SIG-M5 (cell line): ENCODE measurements at places on chromosomes 6 and 20.
A peak's percentile ranks its signal among the peaks of the same experiment; 100 is the strongest.

GRCh38 chr6:124977067-124977908 is 15.1 kb downstream of the RNF217 start:
- DNase-seq = no peak

DNA sequence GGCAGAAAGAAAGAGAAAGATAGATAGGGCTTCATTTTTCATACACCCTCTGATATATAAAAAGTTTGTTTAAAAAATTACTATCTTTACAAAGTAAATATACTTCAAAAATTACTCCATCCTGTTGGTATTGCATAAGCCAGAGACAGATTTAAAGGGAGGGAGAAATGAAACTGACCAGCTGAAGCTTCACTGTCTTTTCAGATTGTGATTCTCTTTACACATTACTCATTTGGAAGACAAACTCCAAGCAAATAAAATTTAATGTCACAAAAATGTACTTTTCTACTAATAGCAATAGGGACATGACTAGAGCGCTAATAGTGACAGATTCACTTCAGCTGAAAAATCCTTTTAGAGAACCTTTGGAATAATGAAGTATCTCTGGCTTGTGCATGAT is 38.6 kb upstream of the MARCKS start:
- DNase-seq = no peak

GRCh38 chr6:53811082-53811481 is 16.3 kb downstream of the LRRC1 start:
- DNase-seq = no peak

DNA sequence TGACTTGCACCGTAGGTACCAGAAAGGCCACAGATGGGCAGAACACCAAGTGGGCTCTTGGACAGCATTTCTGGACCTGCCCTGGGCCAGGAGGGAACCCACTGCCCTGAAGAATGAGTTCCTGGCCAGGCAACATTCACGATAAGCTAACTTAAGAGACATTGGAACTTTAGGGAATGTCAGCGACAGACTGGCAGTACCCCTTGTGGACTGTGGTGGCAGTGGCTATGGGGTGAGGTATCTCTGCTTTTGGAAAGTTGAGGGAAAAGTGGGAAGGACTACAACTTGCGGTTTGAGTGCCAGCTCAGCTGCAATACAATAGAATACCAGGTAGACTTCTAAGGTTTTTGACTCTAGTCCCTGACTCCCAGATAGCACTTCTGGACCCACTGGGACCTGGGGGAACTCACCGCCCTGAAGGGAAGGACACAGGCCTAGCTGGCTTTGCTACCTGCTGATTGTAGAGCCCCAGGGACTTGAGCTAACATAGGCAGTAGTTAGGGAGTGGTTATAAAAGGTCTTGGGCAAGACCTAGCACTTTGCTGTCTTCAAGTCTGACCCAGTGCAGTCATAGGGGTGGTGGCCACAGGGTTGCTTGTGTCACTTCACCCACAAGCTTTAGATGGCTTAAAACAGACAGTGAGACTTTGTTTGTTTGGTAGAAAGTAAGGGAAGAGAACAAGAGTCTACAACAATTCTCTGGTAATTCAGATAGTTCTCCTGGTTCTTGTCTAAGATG is 617.6 kb downstream of the COL12A1 start:
- DNase-seq = no peak

GRCh38 chr6:139370283-139370998 is 4.0 kb downstream of the CITED2 start:
- DNase-seq = no peak

- DNase-seq = no peak
These were observed 1.9 kb downstream of the NT5E start for GRCh38 chr6:85451565-85452306.

- DNase-seq = no peak
These were observed 2.3 kb downstream of the ARID1B start for GRCh38 chr6:156779206-156780094.

DNA sequence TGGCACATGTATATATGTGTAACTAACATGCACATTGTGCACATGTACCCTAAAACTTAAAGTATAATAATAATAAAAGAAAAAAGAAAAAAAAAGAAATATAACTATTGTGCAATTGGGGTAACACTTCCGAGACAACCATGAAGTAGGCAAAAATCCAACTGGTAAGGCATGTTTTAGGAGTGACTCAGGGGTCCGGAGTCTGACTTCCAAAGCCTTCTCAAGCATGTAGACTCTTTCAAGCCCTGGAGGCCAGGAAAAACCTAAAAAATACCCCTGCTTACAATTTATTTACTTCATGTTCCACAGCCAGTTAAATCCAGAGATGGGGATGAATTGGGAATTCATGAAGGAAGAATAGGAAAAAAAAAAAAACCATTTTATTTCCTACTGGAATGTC is 161.3 kb upstream of the PHACTR1 start:
- no peak for DNase-seq

DNA sequence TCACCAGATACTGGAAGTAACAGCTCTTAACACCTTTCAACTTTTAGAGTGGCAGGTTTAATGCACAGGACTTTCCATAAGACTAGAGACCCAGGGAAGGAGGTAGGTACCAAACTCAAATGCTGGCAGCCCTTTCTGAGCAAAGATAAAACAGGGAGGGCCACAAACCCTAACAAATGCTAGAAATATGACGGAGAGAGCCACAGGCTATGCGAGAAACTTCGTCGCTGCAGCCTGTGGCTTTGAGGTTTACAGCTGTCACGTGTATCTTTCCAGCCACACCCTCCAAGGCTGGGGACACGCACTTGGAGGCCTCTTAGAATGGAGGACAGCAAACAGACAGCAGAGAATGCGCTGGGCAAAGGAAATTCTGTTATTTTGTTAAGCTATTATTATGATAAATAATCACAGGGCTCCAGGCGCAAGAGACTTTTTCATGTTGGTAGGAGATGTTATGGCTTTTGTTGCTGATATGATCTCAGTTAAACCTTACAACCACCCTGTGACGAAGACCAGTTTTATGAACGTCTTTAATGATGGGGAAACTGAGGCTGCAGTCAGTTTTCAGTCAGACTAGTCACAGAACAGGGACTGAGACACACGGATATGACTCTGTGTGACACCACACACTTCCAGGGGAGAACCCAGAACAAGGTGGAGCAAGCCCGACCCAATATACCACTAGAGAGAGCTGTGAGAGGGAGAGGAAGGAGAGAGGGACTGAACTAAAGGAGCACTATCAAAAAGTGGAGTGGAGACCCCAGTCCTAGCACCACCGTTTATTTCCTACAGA is 2.0 kb downstream of the TRAM2 start:
- DNase-seq = no peak

- DNase-seq = peak; percentile 37
These were observed 29.0 kb downstream of the SLC12A5 start for GRCh38 chr20:46057856-46058598.

DNA sequence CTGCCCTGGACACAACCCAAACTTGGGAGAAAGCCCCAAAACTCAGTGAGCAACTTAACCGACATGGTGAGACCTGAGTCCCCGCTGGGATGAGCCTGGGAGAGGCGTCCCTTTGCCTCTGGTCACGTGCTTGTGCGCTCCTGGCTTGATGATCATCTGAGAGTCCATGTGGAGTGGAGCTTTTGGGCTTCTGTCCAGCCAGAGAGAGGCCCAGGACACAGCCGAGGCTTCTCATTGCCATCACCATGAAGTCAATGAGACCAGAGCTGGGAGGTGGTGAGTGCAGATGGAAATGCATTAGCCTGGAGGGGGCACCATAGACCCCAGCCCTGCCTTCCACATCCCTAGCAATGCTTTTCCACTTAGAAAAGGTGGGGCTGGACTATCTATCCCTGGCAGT is 250.0 kb downstream of the SLC24A3 start:
- no peak for DNase-seq

- no peak for DNase-seq
These were observed 101.8 kb downstream of the PHACTR1 start for GRCh38 chr6:12818324-12818723.
